Stimulated activated CD8-positive, alpha-beta memory T cell treated with anti-CD3 and anti-CD28 coated beads, Interleukin-2, amount 100 ng/mL, for 48 hours (primary cell): ENCODE measurements at places on chromosomes 2 and 18.
A peak's percentile ranks its signal among the peaks of the same experiment; 100 is the strongest.

DNA sequence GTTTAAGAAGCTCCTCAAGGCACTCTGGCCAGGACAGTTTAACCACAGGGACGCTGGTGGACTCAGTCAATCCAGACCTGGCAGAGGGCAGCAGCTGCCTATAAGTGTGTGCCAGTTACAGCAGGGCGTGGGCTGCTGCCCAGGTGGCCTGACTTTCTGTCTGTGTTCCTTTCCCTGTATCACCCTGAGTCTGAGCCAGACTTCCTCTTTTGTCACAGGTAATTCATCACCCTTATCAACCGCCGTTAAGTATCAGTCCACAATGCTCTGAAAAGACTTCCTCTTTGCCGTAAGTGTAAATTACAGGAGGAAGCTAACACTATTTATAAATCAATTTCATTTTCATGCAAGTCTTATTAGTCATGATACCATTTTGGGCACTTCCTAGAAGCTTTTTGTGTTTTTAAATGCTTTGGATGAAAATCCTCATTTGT, 7.0 kb downstream of the LPIN1 start:
- no peak for DNase-seq

GRCh38 chr2:119290859-119291587, 67.4 kb downstream of the STEAP3 start:
- peak; percentile 42 for DNase-seq

DNA sequence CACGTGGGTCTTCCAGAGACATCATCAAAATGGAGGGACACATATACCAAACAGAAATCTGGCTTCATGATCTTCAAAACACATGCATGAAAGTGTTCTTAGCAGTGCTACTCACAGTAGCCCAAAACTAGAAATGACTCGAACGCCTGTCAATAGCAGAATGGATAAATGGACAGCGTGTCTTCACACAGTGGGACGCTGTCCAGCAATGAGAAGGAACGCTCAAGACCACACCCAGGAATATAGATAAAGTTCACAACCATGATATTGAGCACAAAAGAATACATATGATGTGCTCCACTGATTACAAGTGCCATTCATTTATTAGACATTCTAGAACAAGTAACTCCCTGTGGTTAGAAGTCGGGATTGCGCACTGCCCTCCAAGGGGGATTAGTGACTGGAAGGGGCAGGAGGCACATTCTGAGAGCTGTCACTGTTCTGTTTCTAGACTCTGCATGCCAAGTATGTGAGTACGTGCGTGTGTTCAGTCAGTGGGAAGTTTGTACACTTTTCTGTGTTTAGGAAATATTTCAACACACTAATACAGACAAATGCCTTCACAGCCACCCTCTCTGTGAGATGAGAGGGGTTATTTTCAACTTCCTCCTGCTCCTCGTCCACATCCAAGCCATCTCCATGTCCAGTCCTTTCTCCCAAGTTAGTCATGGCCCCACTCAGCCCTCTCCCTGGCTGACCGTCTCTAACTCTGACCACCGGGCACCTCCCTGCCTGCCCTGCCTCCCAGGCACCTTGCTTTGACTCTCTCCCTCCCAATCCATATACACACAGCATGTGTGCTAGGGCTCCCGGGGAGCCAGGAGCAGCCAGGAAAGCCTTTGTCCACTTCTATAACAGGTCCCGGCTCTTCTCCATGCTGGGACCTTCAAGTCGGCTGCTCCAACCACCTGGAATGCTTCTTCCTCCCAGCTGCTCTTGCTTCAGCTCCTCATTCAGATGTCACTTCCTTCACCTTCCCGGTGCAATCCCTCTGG, 26.9 kb upstream of the TNS1 start:
- no peak for DNase-seq

DNA sequence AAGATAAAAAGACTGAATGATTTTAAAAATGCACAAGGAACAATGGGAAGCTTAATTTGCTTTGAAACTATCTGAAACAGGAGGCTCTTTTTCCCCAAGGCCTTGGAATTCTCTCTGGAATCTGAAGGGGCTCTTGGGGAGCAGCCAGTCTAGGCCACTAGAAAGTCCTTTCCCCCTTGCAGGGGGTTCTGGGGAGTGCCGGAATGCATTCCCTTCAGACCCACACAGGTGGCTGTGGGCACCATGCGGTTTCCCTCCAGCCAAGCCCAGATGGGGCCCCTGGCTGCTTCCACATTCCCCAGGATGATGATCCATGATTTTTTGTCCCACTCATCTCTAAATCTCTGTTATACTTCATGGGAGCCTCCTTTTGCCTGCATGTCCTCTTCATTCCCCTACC, 10.7 kb downstream of the GPR45 start:
- DNase-seq, result no peak

GRCh38 chr2:102117472-102117858, 25.1 kb upstream of the IL1R1 start:
- DNase-seq, result no peak

- no peak for DNase-seq
Measured at GRCh38 chr2:177717831-177718618, 325.5 kb downstream of the AGPS start.

- no peak for DNase-seq
Measured at GRCh38 chr18:28837100-28837499, 660.2 kb upstream of the CDH2 start.
